ENCODE measurements at places on chromosomes 1 and 21.
A peak's percentile ranks its signal among the peaks of the same experiment; 100 is the strongest.

- DNase-seq, result peak; percentile 84
Observed at GRCh38 chr1:24199291-24199900, 12.3 kb upstream of the IFNLR1 start.

DNA sequence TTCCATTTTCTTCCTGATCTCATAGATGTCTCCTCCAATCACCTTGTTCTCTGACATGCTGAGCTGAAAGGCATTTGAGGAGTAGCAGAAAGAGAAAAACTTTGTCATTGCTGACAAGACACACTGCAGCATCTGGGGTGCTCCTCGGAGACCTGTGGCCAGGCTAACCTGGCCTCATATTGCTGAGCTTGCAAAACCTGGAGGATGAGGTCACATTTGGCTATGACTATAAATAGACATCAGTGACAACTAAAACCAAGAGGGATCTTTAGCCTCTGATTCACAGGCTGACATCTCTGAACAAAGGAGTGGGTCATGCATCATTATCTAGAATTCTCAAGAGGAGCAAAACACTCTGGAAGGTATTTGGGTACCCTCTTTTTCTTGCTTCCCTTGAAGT, 83.7 kb downstream of the PROX1 start:
- DNase-seq, result no peak

GRCh38 chr1:82044111-82044510, 243.4 kb downstream of the ADGRL2 start:
- DNase-seq, result no peak

DNA sequence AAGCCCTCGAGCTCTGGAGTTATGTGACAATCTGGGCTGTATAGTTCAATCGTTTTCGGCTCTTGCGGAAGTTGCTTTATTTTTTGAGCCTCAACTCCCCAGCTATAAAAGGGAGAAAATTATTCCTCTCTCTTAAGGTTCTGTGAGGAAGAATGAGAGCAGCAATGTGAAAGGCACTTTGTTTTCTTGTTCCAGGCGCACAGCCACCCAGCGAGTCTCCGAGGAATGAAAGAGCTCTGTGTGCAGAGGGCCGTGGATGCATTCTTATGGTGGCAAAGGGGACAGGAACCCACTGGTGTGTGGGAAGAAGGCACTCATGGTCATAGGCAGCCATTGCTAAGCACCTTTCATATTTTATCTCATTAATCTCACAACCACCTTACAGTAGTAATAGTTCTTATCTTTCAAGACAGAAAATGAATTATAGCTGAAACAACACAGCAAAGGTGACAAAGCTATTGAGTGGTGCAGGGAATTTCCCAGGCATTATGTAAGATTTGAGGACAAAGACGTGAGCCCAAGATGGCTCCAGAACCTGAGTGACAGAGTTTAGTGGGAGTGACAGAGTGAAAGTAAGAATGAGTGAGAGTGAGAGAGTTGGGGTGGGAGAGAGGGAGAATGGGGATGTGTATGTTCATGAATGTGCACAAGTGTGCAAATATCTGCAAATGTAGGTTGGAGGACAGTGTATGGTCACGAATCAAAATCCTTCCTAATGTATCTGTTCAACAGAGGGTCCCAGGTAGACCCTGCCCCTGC, 9.4 kb downstream of the CYP2J2 start:
- no peak for DNase-seq

DNA sequence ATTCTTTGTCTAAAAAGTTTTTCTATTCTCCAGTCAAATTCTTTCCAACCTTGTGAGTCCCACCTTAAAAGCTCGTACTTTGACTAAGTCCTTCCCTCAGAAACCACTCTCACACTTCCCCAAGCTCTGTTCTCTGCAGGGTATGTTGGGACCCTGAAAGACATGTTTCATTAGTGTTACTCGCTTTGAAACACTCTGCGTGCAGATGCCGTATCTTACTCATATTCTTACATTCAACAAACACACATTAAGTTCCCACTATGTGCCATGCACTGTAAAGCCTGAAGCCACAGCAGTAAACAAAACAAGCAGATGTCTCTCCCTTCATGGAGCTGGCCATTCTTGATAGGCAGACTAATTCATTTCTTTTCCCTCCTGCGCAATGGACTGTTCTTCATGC, 229.7 kb downstream of the RERE start:
- DNase-seq, result no peak

- no peak for DNase-seq
Observed at GRCh38 chr1:23249787-23250454, 32.6 kb upstream of the HTR1D start.

DNA sequence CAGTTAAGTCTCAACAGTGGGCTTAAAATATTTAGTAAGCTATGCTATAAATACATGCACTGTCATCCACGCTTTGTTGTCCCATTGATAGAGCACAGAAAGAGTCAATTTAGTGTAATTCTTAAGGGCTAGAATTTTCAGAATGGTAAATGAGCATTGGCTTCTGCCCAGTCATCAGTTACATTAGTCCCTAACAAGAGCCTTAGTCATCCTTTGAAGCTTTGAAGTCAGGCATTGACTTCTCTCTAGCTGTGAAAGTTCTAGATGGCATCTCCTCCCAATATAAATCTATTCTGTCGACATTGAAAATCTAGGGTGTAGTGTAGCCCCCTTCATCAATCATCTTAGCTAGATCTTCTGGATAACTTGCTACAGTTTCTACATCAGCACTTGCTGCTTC, 12.0 kb upstream of the LPGAT1 start:
- DNase-seq, result no peak

GRCh38 chr1:17161137-17161740, 42.0 kb upstream of the PADI2 start:
- DNase-seq, result no peak

- no peak for DNase-seq
Observed at GRCh38 chr1:31651089-31651420, 6.4 kb upstream of the PEF1 start.

- DNase-seq, result no peak
Observed at GRCh38 chr1:231124746-231125145, 37.1 kb upstream of the TRIM67 start.

- no peak for DNase-seq
Observed at GRCh38 chr1:150414592-150414991, 50.6 kb downstream of the RPRD2 start.

GRCh38 chr1:184860985-184861754, 106.5 kb upstream of the EDEM3 start:
- no peak for DNase-seq

GRCh38 chr1:99647490-99647889, 1.6 kb downstream of the PALMD start:
- no peak for DNase-seq

All from mesothelial cell of epicardium (in vitro differentiated cells).